ENCODE measurements at places on chromosomes 1 and 21.
A peak's percentile ranks its signal among the peaks of the same experiment; 100 is the strongest.

GRCh38 chr1:61052395-61053225, 29.8 kb upstream of the NFIA start:
- DNase-seq = no peak

DNA sequence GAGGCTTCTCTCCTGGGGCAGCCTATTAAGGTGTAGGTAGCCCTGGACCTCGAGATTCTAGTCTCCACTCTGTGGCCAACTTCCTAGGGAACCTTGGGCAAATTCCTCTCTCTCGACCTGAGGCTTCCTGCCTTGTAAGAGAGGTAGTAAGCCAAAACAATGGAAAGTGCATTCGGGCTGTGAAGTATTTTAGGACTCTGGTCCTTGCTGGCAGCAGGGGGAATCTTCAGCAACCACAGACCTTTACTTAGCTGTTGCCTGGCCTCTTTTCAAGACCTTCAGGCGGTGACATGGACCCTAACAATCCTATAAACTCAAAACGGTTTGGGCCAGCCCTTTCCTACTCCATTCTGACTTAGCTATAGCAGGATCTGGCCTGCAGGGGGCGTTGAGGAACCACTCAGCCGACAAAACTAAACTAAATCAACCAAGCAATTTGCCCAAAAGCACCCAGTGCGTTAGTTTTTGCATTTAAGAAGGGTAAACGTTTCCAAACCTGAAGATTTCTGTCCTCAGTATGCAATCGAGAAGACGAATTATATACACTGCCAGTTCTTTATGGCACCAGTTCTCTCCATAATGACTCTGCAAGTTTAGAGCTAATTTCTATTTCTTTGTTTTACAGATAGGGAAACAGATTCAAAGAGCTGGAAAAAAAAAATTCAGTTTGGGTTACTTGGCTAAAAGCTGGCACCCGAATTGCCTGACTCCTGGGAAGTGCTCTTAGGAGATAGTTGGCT, 10.9 kb upstream of the SESN2 start:
- peak; percentile 73 for DNase-seq

GRCh38 chr1:37238364-37239224, 204.3 kb upstream of the GRIK3 start:
- DNase-seq = no peak

DNA sequence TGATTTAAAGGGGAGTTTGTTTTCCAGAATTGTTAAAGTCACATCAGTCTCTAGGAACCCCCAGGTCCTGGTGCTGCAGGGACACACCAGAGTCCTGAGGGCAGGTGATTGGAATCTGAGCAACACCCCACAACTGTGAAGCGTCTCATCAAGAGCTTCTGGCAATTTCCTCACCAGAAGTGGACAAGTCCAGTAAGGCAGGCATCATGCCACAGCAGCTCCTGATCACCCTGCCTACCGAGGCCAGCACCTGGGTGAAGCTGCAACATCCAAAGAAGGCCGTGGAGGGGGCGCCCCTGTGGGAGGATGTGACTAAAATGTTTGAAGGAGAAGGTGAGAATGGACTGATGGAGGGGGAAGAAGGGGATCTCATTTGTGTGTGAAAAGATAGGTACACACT, 2.1 kb downstream of the ZFP69 start:
- DNase-seq = no peak

- DNase-seq = no peak
Observed at GRCh38 chr1:26388791-26389445, 16.4 kb upstream of the ZNF683 start.

GRCh38 chr21:38831526-38832467, 26.1 kb downstream of the ETS2 start:
- DNase-seq = peak; percentile 66

DNA sequence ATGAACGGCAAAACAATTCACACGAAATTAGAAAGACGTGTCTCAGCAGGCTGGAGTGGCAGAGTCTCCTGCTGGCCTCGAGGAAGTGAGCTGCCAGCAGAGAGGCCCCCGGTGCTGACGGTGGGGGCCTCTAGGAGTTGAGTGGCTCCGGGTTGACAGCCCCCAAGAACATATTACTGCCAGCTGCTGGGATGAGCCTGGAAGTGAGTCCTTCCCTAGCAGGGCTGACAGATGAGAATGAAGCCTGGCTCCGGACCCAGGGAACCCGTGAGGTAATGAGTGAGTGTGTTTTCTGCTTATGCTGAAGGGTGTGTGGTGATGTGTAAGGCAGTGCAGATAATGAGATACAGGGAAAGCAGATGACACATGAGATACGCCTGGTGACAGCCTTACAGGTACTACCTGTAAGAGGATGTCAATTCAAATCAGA, 23.5 kb upstream of the LRRC47 start:
- no peak for DNase-seq

DNA sequence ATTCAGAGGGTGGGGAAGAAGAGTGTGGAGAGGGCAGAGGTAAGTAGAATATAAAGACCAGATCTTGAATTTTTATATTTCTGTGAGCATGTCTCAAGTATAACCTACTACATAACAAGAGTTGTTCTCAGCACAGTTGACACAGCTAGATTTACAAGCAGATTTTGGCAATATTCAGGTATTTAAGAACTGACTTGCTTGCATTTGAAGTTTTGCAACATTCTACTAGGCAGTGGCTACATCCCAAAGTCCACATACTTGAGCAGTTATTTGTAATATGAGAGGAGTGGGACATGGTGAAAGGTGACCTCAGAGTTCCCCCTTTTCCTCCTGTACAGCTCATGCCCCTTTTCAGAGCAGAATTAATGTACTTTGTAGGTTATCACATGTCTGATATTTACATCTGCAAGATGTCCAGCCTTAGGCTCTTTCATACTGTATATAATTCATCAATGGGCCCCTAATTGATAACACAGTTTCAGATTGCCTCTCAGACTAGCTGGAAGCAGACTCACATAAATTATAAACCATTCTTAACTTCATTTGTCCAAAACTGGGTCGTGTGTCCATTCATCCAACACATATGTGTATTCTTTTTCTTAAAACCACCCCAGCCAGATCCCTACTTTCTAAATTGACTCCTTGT, 136.7 kb upstream of the RAVER2 start:
- DNase-seq = no peak

DNA sequence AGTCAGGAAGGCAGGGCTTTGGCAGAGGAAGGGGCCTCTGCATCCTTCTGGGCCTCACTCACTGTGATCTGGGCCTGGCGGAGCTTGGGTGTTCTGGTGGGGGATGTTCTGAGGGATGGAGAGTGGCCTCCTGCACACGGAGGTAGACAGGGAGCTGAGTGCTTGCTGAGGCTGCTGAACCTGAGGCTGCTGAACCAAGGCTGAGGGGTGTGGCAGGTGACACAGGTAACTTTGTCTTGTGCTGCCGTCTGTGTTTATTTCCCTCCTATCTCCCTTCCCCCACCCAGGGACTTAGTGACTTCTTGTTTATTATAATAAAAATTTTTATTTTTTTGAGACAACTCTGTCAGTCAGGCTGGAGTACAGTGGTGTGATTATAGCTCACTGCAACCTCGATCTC, 37.7 kb upstream of the IFNLR1 start:
- DNase-seq = no peak

- no peak for DNase-seq
Observed at GRCh38 chr1:175471039-175471800, 272.2 kb downstream of the TNR start.

DNA sequence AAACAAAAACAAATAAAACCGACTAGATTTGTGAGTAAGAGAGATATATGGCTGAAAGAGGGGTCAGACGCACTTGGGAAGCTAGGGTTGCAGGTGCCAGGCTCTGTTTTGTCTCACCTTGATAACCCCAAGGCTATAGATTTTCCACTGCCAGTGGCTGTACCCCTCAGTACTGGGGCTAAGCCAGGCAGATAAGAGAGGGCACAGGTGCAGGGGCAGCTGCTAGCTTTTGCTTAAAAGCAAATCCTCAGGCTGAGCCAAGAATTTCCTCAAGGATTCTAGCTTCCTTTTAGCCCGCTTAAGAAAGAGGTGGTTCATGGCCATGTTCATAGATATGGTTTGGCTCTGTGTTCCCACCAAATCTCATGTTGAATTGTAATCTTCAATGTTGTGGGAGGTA, 57.9 kb downstream of the OVGP1 start:
- DNase-seq = no peak
